Inflammatory macrophage treated with lipopolysaccharide for 4 hours (primary cell): ENCODE measurements at places on chromosomes 6 and 20.

- DNase-seq = no peak
Observed at GRCh38 chr6:157268835-157269234, 54.5 kb downstream of the TMEM242 start.

DNA sequence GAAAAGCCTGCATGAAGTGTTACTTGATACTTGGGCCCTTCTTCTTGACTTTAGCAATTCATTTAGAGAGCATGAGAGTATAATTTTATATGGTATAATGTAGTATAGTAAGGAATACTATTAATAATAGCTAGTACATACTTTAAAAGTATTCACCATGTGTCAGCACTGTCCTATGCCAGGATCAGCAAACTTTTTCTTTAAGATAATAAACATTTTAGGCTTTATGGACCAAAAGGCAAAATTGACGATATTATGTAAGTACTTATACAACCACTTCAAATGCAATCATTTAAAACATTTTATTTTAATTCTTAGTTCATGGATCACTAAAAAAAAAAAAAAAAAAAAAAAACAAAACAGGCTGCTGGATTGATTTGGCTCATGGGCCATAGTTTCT, 163.9 kb downstream of the IBTK start:
- no peak for DNase-seq

DNA sequence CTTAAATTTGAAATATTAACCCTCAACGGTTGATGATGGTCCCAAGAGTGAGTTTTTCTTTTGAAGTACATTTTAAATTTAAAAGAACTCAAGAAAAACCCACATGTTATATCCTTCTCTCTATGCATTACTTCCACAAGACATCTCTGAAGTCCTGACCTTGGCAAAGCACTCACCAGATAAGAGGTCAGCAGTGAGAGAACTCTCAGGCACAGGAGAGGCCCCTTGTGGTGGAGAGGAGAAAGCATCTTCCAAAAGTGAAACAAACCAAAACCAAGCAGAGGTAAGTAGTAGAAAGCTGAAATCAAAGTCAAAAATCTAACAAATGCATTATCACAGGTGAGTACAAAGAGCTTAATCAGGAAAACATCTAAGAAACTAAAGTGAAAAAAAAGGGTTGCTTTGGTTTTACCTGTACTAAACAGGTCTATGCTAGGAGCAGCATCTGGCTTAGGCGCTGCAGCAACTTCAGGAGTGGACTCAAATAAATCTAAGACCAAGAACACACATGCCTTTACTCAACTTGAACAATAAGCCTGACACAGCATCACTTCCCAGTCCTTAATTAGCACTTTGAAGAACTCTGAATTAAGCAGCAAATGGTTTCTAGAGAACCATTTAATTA, 80.5 kb downstream of the PRSS35 start:
- peak; percentile 51 for DNase-seq

DNA sequence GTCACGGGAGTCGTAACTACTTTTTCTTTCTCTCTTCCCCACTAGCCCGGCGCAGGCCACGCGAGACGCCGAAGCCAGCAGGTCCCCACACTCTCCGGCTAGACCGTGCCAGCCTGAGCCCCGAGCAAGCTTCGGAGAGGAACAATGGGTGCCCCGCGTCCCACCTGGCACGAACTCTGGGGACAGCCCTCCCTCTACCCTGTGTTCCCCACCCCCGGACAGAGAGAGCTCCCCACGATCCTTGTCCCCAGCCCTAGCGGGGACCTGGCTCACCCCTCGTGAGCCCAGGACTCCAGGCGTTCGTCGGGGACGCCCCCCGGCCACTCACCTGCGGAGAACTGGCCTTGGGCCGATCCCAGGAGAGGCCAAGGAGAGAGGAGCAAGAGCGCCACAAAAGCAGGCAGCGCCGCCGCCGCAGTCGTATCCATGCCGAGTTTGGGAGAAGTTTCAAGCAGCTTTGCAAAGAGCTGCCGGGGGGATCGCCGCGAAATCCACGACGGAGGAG, 416 bp downstream of the PTPRK start:
- no peak for DNase-seq

GRCh38 chr20:21632735-21633053, 72.8 kb upstream of the PAX1 start:
- no peak for DNase-seq

- DNase-seq = peak; percentile 92
Observed at GRCh38 chr6:28383235-28384142, 16.1 kb downstream of the ZSCAN12 start.

GRCh38 chr20:32580970-32581838, 3.9 kb downstream of the NOL4L start:
- peak; percentile 70 for DNase-seq

DNA sequence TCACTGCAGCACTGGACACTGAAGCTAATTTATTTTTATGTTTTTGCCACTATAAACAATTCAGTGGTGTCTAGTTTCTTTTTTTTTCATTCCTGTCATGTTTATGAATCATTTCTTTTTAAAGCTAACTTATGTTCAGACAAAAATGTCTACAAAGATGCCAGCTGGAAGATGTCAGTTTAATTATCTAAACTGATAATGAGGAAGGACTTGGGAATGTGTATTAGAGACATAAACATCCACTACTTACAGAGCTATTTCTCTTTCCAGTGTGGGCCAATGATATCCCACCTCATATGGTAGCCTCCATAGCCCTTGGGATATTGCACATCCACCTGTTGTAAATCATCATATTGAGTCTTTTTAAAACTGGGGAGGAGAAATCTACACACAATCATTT, 132.1 kb upstream of the FAM184A start:
- DNase-seq = no peak

DNA sequence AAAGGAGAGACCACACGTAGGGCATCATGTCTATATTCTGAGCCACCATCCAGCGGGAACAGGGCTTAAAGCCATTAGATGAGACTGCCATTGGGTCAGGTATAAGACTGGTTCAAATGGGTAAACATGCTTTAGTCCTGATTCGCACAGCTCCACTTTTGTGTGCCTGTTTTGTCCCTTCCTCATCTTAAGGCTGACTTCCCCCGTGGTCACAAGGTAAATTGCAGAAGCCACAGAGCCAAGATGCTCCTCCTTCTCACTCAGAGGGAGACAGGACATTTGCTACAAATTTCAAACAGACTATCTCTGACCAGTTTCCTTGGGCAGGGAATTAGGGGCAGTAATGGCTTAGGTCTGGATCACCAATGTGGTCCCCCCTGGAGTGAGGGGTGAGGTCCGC, 11.4 kb upstream of the IFNGR1 start:
- peak; percentile 74 for DNase-seq

GRCh38 chr20:24766143-24766527, 182.9 kb upstream of the CST7 start:
- no peak for DNase-seq

DNA sequence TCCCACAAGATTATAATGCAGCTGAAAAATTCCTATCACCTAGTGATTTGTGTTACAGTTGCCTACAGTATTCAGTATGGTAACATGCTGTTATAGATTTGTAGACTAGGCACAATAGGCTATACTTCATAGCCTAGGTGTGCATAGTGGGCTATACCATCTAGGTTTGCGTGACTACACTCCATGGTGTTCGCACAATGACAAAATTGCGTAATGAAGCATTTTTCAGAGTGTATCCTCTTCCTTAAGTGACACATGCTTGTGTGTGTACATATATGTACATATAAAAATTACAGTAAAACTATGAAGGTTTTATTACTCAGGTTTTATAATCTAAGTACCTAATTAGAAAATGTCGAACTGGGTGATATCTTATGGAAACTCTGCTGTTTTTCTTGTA, 133.0 kb downstream of the FARS2 start:
- DNase-seq = no peak

DNA sequence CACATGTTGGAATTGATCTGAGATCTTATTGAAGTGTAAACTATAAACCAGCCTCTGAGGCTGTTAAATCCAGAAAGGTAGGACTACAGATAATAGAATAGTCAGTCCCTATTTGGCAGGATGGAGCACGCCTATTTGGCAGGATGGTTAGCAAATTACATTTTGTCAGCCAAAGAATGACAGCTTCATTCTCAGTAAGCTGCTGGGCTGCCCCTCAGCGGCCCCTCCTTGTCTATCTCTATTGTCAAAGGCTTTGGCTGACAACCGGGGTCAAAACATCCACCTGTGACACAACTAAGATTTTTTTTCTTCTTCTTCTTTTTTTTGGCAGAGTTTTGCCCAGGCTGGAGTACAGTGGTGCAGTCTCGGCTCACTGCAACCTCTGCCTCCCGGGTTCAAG, 123.4 kb upstream of the ECI2 start:
- DNase-seq = no peak

- DNase-seq = no peak
Observed at GRCh38 chr6:155882527-155883333, 427.1 kb upstream of the NOX3 start.

DNA sequence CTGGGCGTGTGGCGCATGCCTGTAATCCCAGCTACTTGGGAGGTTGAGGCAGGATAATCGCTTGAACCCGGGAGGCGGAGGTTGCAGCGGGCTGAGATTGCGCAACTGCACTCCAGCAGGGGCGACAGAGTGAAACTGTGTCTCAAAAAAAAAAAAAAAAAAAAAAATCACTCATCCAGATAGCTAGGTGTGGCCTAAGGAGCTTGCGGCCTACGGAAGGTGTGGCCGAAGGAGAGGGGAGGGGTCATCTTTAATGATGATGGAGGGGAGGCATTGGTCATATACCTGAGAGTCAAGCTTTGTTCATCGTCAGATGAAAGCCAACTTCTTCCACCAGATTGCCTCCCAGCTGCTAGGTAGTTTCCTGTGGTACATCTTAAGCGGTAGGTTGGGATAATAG, 801 bp upstream of the PPARD start:
- no peak for DNase-seq

- no peak for DNase-seq
Observed at GRCh38 chr6:31122791-31123706, 2.8 kb upstream of the CDSN start.

DNA sequence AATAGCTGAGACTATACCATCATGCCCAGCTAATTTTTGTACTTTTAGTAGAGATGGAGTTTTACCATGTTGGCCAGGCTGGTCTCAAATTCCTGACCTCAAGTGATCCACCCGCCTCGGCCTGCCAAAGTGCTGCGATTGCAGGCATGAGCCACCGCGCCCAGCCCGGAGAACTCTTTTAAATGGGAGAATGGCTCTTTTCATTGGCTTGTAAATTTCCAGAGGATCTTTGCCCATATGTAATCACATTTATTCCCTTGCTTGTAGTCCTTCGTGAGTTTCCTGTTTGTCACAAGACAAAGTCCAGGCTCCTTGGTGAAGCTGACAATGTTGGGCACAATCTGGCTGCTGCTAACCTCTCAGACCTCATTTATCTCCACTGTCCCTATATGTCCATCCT, 135.1 kb downstream of the CEP57L1 start:
- DNase-seq = no peak

DNA sequence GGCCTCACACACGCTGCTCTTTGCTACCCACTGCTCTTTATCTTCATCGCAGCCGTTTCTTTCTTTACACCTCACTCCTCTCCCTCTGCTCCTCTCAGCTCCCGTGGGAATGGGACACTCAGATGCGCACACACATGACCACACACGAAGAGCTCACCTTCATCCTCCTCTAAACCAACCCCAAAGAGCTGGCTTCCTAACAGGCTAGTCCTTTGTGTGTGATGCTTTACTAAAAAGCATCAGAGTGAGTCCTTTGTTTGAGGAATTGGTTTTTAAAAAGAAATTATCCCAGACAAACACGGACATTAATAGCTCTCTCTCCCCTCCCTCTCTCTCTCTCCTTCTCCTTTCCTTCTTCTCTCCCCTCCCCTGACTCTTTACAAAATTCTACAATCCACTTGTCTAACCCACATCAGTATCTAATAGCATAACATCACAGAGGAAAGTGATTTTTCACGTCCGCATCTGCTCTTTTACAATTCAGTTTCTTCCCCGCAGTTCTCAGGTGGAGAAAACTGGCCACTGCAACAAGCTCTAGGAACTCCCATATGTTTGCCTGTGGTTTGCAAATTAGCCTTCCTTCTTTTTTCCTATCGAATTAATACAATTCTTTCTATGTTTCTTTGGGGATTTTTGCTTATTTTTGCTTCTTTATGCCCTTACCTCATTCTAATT, 306.8 kb upstream of the CNR1 start:
- no peak for DNase-seq

DNA sequence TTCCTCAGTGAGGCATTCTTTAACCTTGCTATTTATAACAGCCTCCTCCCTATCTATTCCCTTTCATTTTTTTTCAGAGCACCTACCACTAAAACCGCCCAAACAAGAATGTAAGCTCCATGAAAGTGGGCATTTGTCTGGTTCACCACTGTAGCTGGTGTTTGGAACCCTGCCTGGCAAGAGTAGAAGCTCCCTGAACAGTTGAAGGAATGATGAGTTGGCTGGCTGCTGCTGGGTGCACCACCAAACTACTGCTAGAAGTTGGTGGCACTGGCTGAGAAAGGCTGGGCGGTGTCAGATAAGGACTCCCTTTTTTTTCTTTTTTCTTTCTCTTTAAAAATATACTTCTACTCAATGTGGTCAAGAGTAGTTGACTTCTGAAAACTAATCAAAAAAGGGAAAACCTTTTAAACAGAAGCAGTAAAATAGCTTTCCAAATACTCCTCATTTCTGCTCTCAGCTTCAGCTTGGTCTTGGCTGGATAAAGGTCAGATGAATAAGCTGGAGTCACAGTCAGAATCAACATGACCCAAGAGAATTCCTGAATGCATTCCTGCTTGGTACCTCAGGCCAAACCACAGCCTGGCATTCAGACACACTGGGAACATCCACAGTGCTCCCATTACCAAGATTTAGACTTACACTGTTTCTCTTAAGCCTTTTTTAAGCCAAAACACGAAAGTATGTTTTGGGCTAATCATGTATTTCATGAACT, 38.0 kb downstream of the RTN4IP1 start:
- no peak for DNase-seq

DNA sequence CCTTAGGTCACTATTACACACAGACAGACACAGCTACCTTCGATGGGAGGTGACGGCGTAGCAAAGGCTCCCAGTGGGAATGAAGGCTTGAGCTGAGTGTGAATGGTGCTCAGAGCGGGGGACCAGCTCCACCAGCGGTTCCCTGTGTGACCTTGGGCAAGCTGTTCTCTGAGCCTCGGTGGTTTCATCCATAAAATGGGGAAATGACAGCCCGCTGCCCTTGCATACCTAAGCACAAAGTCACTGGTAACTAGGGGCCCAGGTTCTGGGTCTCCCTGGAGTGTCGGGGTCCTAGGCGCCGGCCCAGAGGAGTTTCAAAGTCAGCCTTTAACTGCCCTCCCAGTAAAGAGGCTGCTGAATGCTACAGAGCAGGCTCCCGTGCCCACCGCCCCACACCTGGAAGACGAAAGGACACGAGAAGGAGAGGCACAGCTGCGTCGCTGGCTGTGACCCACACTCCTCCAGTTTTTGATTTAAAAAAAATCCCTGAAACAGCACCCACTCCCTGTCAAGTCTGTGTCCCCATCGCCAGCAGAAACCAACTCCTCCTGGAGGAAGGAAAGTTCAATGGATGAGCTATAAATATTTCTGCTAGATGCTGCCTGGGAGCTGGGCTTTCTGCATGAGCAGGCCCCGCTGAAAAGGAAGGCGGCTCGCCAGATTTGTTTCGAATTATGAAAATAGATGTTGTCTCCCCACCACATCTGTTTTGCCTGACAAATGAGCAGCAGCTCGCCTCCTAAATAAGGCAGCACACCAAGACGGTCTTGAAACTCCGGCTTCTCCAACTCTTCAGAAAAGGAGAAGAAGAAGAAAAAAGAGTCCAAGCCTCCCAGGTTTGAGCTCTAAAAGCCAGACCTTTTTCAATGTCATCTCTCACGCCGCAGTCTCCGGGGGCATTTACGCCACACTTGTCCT, 27.4 kb downstream of the PMEPA1 start:
- DNase-seq = no peak

- peak; percentile 66 for DNase-seq
Observed at GRCh38 chr6:163554663-163555062, 140.1 kb downstream of the QKI start.
